ENCODE measurements at places on chromosomes 6 and 20. TPM values are rescaled to one million over a fixed set of nuclear protein-coding genes. Genes with fewer than 3 reads are reported as not detected.

The ZBTB2 gene
- 10.7 TPM for total RNA-seq

The SNAP25 gene
- not detected for total RNA-seq

The PNISR gene
- total RNA-seq = 95.9 TPM

The TTK gene
- total RNA-seq = 11.9 TPM

The CST1 gene
- not detected for total RNA-seq

- DNase-seq = no peak
These were observed 20.9 kb downstream of the TTI1 start for GRCh38 chr20:38012332-38012731.

DNA sequence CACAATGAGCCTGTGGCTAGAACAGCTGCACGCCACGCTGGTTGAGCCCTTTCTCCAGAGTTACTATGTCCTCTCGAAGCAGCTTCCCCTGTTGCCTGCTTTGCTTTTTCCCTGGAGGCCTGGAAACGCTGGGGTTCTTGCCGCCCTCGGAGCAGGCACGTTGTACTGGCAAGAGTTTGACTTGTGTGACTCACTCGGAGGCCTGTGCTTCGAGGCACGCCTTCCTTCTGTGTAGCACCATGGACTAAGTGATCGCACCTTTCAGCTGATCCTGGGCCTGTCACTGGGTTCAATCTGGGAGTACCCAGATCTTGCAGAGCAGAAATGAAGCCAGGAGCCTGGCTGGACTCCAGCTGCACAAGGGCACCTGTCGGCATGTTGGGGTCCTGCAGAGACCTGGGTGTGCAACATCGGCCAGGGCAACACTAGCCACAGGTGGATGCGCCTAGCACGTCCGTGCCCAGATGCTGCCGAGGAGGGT, 5.2 kb downstream of the INSM1 start:
- peak; percentile 64 for DNase-seq

DNA sequence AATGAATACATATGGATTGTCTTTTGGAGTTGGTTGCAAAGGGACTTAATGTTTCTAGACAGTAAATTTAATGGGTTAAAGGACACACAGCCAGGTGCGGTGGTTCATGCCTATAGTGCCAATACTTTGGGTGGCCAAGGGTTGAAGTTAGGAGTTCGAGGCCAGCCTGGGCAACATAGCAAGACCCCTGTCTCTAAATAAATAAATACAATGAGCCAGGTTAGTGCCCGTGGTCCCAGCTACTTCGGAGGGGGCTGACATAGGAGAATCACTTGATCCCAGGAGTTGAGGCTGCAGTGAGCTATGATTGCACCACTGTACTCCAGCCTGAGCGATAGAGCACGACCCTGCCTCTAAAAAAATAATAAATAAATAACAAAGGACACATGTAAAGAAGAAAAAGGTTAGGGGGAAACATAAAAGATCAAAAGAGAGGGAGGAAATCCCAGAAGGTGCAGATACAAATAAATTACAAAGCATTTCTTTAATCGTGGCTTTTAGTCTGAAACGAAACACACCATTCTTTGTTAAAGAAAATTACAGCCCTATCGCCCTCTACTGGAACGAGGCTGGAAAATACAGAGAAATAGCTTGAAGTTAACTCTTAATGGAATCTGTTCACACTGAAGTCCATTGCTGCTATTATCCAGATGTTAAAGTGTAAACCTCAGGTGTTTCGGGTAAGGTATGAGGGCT, 42.6 kb upstream of the SCML4 start:
- DNase-seq = peak; percentile 60

DNA sequence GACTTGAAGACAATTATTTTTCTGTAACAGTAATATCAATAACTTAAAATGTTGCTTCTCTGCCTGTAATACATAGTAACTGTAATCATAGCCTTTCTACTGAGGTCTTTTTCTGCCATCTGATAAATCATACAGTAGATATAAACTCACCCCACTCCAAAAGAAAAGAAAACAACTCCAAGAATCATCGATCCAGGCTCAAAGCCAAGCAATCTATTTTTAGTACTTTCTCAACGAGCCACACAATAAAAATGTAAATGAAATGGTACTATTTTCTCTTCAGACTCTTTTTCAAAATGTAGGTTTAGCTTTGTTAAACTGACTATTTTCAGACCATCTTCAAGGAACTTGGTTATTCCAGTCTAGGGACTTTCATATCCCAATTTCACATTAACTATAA, 493.3 kb downstream of the ADGRB3 start:
- no peak for DNase-seq

GRCh38 chr6:5241252-5241651, 19.5 kb downstream of the LYRM4 start:
- DNase-seq = no peak

DNA sequence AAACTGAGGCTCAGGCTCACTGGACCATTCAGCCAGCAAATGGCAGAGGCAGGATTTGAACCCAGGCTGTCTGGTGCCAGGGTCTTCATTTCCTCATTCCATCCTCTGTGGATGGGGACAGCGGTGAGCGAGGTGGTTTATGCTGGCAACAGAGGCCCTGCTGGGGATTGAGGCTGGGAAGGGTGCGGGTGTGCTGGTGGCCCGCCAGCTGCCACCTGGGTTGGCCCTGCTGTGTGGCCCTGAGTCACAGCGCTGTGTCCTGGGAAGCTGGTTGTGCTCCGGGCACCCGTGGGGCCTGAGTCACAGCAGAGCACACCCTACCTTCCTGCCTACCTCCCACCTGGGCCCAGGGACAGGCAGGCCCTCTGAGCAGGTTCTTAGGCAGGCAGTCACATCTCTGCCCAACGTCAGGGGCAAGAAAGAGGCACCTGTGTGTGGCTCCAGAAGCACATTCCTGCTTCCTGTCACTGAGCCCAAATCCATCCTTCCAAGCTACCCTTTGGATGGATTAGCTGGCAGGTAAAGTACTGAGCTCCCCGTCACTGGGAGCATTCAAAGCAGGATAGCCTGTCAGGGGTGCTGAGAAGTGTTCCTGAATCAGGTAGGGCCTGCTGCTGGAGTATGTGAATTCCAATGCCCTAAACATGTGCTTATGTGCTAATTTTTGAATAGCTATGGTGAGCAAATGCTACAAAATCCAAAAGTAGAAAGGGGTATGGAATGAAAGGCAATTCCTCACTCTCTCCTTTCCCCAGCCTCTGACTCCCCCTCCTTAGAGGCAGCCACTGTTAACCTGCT, 53.9 kb downstream of the CEBPB start:
- DNase-seq = no peak

- peak; percentile 50 for DNase-seq
These were observed 33.7 kb upstream of the GPR6 start for GRCh38 chr6:109944448-109944847.

DNA sequence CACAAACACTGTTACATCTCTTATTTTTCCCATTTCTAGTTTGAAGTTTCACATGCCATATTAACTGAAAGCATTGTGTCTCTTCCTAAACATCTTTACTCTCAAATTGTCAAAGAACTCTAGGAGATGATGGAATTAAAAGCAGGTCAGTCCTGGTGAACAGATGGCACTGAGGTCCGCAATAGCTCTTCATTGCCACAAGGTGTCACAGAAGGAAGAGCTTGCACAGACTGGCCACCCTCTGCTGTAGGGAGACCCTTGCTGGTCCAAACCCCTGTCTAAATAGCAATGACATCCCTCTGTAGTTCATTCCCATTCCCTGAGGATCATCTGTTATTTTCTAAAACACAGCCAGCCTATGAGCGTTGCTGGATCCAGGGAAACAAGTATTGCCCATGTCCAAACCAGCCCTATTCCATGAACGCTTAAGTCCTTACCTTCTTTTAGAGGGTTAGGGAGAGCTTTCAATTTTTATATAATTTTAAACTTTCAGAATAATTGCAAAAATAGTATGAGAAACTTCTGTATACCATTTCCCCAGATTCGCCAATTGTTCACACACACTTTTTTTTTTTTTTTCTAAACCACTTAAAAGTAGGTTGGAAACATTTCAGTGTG, 10.1 kb upstream of the HDAC2 start:
- peak; percentile 25 for DNase-seq

DNA sequence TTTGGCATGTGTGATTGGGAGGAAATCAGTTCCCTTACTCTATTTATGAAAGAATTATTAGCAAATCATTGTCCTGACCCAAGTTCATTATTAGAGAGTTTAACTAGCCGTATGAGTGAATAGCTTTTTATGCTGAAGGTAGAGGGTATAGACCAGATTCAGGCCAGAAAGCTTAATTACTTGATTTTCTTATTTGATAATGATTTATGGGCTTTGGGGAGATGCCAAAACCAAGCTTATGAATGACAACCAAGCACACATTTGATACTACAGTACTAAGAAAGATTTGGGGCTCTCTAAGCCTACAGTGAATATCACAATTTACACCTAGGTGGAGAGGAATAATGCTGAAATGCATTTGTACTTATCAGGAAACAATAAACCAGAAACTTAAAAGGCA, 193.2 kb downstream of the ARHGAP18 start:
- no peak for DNase-seq

GRCh38 chr6:73878403-73878802, 182.4 kb downstream of the CD109 start:
- DNase-seq = no peak

GRCh38 chr20:41218466-41218865, 81.1 kb downstream of the PLCG1 start:
- DNase-seq = no peak

DNA sequence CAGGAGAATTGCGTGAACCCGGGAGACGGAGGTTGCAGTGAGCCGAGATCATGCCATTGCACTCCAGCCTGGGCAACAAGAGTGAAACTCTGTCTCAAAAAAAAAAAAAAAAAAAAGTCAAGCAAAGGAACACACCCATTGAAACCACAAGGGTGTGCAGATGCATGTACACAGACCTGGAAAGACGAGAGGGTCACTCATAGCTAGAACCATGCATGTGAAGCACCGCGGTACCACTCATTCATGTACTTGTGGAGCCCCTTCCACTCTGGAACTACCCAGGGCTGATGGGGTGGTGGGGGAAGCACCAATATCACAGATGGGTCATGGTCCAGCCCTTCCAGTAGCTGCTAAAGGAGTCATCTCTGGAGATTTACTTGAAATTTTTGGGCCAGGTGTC, 7.4 kb upstream of the TJAP1 start:
- no peak for DNase-seq

DNA sequence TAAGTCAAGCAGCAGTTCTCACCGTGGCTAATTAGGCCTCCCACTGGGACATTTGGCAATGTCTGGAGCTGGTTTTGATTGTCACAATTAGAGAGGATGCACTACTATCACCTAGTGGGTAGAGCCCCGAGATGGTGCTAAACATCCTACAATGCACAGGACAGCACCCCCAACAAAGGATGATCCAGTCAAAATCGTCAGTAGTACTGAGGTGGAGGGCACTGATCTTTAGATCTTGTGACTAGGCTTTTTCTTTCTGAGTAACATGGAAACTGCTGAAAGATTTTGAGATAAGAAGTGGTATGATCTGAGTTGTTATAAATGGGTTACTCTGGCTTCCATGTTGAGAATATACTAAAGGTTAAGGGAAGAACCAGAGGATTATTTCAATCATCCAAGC, 12.0 kb downstream of the UBD start:
- DNase-seq = no peak

DNA sequence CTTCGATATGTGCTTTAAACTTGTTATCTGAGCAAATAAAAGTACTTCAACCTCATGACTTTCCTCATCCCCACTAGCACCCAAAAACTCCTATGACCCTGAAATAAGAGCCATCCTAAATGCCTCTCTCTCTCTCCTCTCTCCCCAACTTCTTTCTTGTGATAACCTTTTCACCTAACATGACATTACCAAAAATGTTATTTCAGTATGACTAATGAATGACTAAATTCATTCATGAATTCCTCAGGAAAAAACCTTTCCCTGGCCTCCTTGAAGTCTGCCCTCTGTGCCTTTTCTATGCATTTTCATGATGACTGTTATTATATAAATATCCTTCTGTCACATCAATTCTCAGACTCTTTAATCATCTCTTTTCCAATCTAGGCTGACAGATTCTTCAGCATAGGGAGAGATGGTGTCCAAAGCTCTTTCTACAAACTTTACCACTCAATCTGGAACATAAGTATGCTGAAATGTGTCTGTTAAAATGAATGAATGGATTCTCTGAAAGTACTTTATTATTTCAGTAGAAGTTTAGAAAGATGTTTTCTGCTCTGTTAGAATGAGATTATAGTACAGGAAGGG, 114.3 kb upstream of the GGTLC1 start:
- no peak for DNase-seq

DNA sequence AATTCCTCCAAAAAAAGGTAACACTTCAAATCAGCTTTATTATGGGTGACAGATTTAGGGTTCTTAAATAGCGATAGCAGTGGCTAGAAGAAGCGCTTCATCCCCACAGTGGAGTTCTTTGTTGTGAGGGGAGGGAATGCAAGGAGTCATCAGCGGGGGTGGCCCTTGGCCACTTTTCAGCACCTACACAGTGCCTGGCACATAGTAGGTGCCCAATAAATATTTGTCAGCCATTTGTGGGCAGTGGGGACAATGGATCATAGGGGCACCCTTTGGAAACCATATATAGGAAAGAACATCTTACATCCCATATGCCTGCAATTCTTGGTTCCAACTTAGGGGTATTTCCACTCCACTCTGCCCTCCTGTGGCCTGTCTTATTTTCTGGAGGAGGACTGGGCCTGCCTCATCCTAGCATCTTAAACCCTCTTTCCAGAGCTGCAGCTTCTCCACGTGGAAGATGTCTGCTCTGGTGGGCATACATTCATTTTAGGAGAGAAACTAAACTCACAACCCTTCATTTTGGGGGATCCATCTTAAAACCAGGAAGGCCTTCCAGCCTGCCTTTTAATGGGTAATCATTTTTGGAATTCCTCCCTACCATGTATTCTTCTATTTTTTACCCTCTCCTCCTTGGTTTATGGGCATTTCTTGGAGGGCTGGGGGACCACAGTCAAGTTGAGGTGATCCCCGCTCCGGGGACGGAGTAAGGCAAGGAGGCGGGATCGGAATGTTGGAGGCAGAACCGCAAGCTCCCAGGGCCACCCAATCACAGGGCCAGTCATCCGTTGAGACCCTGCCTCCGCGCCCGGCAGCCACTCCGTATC, 2.6 kb upstream of the GPSM3 start:
- peak; percentile 58 for DNase-seq

DNA sequence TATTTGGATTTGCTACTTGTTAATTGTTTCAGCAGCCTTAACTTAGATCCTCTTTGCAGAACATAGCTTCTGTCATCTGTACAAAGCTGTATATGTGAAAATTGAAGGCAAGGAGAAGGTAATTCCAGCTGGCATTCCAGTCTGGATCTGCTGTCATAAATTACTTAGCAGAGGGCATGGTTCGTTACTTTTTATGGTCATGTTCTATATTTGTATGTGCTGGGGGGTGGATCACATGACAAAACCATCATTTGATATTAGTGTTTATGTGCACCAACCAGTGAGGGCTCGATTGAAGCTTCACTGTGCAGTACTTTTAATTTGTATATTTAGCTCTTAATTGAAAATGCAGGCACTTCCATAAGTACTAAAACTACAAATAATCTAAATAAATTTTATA, 80.2 kb downstream of the CAP2 start:
- DNase-seq = no peak

DNA sequence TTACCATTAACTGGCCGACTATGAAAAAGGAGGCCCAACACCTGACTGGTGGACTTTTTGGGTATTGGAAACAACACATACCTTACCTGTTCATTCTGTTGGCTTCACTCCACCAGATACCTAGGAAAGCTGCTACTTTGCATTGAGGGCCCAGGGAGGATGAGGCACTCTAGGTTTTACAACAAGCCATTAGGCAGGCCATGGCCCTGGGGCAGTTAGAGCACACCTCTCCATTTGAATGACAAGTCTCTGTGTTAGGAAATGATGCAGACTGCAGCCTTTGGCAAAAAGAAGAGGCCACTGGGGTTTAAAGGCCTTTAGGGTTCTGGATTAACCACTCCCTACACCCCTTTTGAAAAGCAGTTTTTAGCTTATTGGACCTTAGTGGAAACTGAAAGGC, 144.3 kb downstream of the OR2B2 start:
- DNase-seq = no peak

- DNase-seq = no peak
These were observed 6.8 kb downstream of the GUCA1A start for GRCh38 chr6:42179945-42180313.
